CD4-positive, alpha-beta T cell treated with Interleukin-21 for 1 hour (primary cell): ENCODE measurements at places on chromosomes 2 and 18.

DNA sequence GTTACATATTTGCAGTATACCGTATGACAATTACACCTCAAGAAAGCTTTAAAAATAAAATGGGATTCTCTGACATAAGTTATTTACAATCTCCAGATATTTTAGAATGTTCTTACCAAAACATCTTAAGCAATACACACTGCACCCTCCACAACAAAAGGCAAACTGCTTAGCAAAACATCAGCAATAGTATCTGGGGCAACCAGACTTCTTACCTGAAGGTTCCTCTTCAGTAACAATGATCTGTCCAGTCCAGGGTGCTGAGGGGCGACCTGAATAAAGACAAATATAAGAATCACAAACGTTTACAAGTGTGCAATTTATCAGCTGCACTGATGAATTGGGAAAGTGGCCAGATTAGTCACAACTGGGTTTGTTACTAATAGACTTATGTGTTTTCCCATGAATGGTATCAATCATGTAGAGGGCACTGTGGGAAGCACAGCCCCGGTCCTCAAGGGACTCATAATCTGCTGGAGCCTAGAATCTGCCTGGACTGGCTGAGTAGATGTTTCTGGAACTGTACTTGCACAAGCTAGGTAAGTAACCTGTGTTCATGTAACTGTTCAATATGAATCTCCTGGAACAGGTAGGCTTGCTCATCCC is 70.7 kb downstream of the MYOM1 start:
- DNase-seq = no peak

DNA sequence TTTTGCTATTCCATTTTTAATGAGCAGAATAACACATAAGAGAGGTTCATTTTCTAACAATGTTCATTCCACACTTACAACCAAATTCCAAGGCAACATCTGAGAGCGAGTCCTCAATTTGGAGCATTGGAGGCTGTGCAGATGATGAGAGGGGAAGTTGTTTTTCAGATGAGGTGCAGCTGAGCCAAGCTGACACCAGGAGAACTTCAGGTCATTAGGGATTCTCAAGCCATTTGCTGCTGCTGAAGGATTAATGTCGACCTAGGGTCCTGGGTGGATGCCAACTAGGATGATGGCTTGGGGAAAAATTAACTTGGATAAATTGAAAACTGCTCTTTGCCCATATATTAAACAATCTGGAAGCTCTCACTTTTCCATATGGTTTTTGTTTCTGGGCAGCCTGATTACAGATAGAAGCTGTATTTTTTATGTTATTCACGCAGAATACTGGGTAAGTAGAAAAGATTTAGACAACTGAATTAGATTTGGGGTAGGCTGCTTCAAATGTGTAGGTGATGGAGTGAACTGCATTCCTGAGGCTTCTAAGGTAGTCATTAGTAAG is 206.4 kb upstream of the SLC39A10 start:
- no peak for DNase-seq

GRCh38 chr2:10466801-10467200 is 18.7 kb upstream of the ODC1 start:
- DNase-seq = no peak

DNA sequence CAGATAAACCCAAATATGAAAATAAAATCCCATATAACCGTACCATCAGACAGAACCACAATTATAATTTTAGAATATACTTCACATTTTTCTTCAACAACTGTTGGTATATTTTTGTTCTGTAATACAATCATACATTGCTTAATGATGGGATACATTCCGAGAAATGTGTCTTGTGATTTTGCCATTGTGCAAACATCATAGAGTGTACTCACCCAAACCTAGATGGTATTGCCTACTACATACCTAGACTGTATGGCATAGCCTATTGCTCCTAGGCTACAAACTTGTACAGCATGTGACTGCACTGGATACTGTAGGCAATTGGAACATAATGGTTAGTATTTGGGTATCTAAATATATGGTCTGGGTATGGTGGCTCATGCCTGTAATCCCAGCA is 30.6 kb downstream of the MAPRE3 start:
- DNase-seq = no peak

- no peak for DNase-seq
Measured at GRCh38 chr2:196941398-196942078, 15.0 kb upstream of the PGAP1 start.

GRCh38 chr2:170917957-170918356 is 11.1 kb upstream of the GORASP2 start:
- DNase-seq = no peak

DNA sequence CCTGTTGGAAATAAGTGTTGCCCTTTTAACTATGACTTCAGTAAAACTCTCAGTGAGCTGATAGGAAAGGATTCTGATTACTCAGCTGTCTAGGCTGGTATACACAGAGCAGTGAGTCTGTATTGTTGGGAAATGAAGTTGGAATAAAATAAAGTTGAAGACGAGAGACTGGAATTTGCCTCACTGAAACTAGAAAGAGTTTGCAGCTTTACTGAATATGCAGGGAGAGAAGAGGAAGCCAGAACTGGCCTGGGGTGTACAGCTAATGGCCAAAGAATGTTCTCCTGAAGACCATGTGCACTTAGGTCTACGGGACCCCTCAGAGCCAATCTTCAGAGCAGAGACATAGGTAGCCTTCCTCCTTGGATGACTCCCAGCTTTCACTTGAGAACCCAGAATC is 26.5 kb downstream of the EIF4E2 start:
- no peak for DNase-seq

DNA sequence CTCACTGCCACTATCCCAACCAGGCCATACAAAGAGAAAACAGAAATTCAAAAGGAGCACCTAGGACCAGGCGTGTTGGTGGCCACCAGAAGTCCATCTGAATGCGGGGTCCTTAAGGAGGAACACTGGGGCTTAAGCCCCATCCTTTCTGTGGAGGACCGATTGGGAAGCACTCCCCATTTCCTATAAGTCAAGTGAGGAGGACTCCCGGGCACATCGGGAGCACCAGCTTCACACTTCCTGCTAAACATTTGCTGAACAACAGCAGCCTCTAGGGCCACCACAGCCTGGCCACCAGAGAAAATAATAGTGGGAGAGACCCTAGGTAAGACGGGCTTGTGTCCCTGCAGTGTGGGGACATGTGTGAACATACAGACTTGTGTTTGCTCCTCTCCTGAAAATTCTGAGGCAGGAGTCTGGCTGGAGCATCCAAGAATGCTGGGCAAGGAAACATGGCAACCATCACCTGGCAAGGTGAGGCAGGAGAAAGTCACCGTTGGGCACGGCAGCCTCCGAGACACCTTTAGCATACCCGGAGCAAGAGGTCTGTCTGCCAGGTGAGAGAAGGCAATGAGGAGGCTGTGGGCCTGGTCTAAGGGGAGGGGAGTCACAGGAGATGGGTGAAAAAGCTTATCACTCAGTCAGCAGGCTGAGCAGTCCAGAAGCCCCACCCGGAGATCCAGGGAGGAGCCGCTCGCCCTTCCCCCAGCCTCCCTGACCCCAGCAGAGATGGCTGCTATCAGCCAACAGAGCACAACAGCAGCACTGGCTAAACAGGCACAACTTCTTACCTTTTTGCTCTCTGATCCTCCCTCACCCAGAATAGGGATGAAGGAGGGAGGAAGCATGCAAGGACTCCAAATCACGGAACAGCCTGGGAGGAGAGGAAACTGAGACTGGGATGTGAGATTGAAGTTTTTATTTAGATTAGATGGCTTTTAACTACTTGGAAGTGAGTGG is 282.3 kb downstream of the EIPR1 start:
- DNase-seq = no peak

- DNase-seq = no peak
Measured at GRCh38 chr2:210177769-210178168, 6.6 kb upstream of the KANSL1L start.

DNA sequence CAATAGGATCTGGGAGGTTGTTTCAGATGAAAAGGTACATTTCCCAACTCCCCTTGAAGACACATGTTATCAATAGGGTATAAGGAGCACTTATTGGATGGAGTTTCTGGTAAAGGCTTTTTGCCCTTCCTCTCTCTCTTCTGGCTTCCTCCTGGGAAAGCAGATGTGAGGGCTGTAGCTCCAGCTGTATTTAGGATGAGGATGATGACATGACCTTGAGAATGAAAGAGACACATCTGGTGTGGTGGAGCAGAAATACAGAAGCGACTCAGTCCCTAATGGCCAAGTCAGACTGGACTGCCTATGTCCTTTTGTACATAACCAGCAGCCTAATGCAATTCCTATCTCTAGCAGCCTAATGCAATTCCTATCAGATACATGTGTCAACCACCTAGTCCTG is 100.9 kb upstream of the NXPH2 start:
- no peak for DNase-seq

DNA sequence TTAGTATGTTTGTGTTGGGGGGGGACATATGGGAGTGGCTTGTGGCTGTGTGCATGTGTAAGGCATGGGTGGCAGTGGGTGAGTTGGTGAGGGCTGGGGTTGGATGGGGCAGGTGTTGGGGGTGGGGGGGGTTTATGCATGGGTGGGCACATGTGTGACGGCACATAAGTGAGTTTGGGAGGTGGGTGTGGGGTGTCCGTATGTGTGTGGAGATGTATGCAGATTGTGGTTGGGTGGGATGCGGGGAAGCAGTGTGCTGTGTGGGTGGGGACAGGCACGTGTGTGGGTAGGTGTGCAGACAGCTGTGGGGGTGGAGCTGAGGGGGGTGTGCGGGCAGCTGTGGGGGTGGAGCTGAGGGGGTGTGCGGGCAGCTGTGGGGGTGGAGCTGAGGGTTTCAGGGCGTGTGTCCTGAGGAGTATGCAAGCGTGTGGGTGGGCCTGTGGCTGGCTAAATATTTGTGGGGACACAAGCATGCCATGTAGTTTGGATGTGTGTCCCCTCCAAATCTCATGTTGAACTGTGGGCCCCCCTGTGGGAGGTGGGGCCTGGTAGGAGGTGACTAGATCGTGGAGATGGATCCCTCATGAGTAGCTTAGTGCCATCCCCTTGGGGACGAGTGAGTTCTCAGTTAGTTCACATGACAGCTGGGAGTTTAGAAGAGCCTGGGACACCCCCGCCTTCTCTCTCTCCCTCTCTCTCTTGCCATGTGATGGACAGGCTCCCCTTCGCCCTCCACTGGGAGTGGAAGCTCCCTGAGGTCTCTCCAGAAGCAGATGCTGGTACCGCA is 59.4 kb downstream of the ANKMY1 start:
- DNase-seq = no peak

GRCh38 chr2:125553768-125554167 is 1102.2 kb upstream of the GYPC start:
- no peak for DNase-seq

DNA sequence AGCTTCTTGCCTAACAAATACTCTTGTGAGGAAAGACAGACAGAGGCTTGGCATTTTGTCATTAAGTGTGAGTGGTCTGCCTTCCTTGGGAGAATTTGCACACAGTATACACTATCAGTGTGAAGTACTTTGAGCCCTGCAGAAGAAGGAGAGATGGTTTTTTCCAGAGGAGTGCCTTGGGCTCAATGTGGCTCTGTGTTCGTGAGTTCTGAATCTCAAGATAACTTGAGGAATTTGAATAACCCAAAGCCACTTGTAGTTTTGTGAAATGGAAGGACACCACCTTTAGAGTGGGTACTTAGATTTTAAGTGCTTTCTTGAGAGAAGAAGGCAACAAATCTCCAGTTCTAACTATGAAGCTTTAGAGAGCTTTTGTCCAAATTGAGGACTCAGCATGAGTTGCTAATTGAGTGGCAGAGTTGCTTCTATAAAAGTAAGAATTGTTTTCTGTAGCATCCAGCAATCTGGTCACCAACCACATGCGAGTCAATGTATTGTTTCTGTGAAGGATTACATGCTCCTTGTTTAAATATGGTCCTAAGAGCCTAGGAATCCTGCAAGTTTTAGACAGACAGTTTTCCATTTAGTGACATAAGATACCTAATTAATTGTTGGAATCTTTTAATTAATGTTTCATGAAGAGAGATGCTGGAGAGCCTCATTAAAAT is 68.3 kb downstream of the BABAM2 start:
- DNase-seq = no peak

- DNase-seq = no peak
Measured at GRCh38 chr2:128769457-128770142, 450.9 kb upstream of the HS6ST1 start.

- no peak for DNase-seq
Measured at GRCh38 chr2:161839926-161840325, 215.7 kb downstream of the SLC4A10 start.

DNA sequence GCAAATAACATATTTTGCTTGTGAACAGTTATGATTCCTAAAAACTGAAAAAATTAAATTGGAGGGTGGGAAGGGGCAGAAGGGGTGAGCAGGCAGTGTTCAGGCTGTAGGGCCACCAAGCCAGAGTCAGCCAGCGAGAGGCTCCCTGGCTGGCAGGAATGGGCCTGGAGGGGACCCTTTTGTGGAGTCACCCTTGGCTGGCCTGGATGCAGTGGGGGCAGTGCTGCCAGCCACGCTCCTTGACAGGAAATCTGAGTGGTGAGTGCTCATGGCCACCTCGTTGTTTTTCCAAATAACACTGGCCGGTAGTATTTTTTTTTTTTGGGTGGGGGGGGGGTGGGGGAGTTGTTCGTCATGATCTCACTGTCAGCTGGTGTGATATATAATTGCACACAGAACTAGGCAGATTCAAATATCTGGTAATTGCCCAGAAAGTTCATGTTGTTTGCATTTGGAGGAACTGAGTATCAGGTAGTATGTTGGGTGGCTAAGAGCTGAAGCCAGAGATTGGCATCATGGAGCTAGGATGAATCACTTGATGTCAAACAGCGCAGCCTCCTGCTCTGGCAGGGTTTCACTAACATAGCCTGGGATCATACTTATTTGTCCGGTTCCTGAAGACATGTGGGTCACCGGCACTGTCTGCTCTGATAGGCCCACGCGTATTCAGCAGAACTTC is 160.0 kb downstream of the PTGR3 start:
- no peak for DNase-seq

DNA sequence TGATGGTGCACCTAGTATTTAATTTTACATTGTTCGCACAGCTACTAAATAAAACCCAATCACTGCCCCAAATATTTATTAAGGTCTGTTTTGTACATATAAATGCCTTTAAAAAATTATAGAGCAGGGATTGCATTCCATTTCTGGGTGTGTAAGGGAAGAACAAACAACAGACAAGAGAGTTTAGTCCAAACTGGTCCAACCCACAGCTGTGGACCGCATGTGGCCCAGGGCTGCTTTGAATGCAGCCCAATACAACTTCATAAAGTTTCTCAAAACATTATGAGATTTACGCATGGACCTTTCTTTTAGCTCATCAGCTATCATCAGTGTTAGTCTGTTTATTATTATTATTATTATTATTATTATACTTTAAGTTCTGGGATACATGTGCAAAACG is 114.8 kb upstream of the LRATD1 start:
- no peak for DNase-seq
